ENCODE measurements at places on chromosomes 2 and 18.
A peak's percentile ranks its signal among the peaks of the same experiment; 100 is the strongest.

DNA sequence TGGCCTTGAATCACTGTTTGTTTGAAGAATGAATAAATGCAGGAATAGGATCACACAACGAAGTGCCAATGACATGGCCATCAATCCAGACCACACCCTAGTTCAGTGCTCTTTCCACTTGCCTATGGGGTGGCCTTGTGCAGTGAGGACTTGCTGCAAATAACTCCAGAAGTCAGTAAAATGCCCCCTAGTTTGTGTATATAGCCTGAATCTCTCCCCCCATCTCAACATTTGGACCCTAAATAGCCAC, 299 bp downstream of the FABP1 start:
- no peak for DNase-seq

DNA sequence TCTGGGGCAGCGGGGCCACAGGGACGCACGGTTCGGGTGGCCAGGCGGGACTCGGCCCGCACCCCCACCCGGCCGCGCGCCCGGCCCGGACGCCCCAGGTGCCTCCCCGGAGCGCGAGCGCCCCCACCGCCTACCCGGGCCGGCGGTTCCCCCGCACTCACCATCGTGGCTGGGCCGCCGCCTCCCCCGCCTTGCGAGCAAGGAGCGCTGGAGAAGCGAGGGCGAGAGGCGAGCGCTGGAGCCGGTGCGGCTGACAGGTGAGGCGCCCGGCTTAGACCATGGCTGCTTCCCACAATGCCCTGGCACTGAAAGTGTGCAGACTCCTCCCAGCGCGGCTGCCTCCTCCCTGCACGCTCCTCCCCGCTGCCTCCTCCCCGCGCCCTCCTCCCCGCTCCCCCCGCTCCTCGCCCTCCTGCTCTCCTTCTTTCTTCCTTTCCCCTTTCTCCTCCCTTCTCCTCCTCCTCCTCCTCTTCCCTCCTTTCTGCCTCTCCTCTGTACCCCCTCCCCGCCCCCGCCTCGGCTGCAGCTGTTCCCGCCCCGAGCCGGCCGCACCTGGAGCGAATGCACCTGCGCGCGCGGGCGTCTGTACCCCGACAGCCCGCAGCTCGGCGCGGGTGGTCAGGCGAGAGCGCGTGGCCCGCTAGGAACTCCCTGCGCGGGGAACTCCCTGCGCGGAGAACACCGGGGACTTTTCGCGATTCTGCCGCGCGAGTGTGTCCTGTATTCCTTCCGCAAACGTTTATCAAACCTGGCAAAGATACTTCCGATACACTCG, at the start of gene AP1S3:
TSS of gene AP1S3 (minus strand) at position 296 of the 775 bp plus-strand sequence. CDS start at position 164, 132 bp downstream.
- peak; percentile 55 for DNase-seq

DNA sequence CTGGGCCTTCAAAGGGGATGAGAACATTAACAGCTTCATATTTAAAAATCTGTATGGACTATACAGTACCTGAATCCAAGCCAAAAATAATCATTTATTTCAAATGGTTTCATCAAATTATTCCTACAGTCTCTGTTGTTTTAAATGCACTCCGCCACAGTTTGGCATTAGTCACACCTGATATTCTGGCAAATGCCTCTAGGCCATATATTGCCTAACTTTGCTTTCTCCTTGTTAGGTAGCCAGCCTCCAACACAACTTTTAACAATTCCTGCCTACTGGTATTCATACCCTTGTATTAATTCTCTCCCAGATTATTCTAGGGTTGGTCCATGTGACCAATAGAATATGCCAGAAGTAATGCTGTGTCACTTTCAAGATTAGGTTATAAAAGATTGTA, 146.6 kb upstream of the FANCL start:
- no peak for DNase-seq

DNA sequence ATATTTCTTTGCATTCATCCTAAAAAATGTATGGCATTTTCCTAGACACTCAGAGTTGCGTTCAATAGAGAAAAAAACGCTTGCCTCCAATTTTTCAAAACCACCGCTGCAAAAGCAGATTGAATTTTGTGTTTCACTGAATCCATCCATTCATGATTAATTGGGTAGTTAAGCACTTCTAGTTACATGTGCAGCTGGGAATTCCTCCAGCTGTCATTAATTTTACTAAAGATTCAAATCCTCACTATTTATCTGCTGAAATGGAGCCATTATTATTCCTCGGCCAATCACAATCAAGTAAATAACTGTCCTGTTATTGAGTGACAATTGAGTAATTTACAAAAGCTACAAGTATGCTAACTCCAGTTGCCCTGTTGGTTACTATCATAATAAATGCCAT, 75.8 kb upstream of the ARL5A start:
- DNase-seq, result no peak

DNA sequence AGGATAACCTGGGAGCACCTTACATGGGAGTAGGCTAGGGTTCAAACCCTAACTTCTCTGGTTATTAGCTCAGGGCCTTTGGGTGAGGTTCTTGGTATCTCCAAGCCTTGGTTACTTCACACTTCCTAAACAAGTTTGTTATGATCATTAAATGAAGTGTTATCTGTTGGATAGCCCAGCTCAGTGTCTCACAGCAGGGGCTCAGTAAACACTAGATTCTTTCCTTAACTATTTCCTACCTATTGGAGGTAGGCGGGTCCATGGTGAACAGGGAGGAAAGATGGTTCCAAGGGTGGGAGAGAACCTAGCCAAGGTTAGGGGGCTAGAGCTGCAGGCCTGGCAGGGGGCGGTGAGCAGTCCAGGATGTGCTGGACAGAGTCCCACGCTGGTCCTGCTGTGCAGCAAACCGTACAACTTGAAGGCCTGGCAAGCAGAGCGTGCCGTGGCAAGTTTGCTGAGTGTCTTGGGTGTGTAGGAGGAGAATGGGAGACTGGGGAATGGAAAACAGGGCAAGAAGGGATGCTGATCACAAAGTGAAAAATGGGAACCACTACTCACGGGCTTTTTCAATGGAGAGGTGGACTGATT, 259.1 kb downstream of the PRKCE start:
- DNase-seq, result no peak
